ENCODE measurements at places on chromosomes 5 and 9. TPM values are rescaled to one million over a fixed set of nuclear protein-coding genes. Genes with fewer than 3 reads are reported as not detected.

The ACSL6 gene
- not detected for total RNA-seq

The IL3 gene
- total RNA-seq: not detected

The SOHLH1 gene
- not detected for total RNA-seq

The MUSK gene
- not detected for total RNA-seq

The SPATA31E1 gene
- total RNA-seq: not detected

The IL4 gene
- not detected for total RNA-seq

The FAM169A gene
- total RNA-seq: 0.16 TPM

The PHF24 gene
- total RNA-seq: 0.16 TPM

The ZNF622 gene
- 30.8 TPM for total RNA-seq

The SLC46A2 gene
- not detected for total RNA-seq

The PCDHGA7 gene
- total RNA-seq: 8.4 TPM

The PTGS1 gene
- total RNA-seq: 6.3 TPM

The SLC25A2 gene
- 0.72 TPM for total RNA-seq

The PCDHGA1 gene
- total RNA-seq: 0.90 TPM

The FKBP15 gene
- 10.5 TPM for total RNA-seq

The CTNNAL1 gene
- 106 TPM for total RNA-seq

The OGN gene
- 140 TPM for total RNA-seq

The HRH2 gene
- under 0.01 TPM for total RNA-seq

The GNA14 gene
- 6.1 TPM for total RNA-seq
